ENCODE measurements at places on chromosomes 2 and 18.

DNA sequence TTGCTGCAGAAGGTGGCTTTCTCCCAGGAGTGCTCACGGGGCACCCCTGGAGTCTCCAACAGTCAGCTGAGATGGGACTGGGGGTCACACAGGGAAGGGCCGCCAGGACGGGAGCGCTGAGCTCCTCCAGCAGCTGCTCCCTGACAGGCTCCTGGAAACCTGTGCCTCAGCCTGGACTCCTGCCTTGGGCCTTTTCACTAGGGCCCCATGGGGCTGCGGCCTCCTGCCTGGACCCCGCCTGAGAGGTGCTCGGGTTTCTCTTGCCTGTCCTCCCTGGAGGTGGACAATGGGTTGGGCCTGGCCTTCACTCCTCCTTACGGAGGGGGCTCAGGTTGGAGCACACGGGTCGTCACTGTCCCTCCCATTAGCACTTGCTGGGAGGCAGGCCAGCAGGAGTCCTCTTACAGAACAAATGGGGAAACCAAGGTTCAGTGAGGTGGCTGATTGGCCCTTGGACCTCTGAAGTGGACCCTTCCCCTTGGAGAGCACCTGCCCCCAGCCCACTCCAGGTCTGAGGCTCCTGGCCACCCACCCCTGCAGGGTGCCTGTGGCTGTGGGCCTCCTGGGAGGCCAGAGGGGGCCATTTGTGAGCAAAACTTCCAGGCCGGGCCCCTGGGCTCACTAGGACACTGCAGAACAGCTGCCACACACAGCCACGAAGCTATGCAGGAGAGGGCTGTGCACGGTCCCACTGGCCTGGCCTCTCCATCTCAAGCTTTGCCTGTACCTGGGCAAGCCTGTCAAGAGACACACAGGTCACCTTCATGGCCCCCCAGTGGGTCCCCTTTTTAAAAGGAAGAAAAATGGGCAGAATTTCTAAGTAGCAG lies 57.1 kb upstream of the ODC1 start:
- DNase-seq, result no peak

GRCh38 chr18:66867653-66868052 lies 263.8 kb upstream of the CDH19 start:
- no peak for DNase-seq

DNA sequence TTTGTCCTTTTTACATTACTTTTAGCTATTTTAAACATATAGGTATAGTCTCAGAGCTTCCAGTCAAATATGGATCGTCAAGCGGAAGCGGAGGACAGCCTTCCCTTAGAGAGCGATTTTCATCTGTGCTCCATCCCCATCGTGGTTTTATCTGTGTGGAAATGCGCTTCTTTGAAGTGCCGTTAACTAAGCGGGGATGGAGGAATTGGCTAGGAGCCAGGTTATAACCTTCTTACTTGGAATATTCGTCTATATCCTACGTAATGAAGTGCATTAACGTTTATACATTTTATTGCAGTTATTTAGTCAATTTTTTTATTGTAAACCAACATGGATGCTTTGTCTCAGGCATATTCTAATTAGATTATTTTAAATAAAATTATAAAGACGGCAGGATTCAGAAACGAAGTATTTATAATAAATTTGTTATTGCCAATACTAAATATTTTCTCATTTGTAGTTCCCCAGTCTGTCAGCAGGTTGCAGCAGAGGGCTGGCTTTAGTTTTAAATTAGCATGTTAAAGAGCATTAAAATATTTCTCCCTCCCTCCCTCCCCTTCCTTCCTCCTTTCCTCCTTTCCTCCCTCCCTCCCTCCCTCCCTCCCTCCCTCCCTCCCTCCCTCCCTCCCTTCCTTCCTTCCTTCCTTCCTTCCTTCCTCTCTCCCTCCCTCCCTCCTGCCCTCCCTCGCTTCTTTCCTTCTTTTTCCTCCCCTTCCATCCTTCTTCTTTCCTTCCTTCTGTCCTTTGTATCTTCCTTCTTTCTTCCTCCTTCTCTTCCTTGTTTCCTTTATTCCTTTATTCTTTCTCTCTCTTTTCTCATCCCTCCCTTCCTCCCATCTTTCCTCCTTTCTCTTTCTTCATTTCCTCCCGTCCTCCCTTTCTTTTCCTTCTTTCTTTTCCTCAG lies 80.6 kb upstream of the DOCK10 start:
- DNase-seq, result no peak

DNA sequence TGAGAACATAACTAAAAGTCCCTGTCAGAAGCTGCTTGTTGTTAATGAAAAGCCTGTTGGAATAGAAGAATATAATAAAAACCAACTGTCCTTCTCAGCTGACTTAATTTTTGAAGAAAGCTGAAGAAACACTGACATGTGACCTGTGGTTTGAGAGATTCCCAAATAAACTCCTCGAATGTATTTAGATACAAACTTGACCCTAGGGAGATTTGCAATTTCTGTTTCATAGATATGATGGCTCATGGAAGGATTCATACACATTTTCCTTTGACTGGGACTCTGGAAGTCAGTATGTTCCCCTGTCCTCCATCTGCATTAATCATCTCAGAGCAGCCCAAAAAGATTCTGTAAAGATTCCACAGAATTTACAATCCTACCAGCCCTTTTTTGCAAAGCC lies 195.1 kb downstream of the TMEM247 start:
- DNase-seq, result no peak

DNA sequence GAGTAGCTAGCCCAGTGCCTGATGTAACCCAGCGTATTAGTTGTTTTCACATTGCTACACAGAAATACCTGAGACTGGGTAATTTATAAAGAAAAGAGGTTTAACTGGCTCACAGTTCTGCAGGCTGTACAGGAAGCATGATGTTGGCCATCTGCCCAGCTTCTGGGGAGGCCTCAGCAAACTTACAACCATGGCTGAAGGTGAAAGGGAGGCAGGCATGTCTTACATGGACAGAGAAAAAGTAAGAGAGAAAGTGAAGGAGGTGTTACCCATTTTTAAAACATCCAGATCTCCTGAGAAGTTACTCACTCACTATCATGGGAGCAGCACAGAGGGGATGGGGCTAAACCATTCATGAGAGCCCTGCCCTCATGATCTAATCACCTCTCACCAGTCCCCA lies 6.1 kb upstream of the CYRIA start:
- DNase-seq, result no peak

DNA sequence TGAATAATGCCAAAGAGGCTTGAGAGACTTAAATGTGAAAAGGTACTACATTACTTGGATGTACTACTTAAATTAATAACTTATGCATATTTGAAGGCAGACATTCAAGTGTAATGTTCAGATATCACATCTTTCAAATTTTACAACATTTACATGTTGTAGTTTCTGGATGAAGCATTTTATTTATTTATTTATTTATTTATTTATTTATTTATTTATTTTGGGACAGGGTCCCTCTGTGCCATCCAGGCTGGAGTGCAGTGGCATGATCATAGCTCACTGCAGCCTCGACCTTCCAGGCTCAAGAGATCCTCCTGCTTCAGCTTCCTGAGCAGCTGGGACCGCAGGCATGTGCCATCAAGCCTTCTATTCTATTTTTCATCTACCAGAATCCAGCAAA lies 596.4 kb downstream of the ERBB4 start:
- DNase-seq, result no peak

DNA sequence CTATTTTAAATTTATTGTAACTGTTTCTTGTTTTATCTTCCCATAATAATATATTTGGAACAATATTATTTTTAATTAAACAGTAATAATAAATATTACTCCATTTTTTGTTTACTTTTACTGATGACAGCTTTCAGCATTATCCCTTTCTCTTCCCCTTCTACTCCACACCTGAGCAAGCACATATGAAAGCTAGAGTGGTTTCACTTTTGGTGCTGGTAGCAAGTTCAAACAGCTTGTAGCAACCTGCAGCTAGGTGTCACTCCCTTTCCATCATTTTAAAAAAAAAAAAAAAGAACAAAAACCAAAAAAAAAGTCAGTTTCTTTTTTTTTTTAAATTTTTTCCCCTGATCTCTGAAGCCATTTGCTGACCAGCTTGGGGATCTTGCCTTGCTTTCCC lies 801.8 kb downstream of the CCDC85A start:
- DNase-seq, result no peak

DNA sequence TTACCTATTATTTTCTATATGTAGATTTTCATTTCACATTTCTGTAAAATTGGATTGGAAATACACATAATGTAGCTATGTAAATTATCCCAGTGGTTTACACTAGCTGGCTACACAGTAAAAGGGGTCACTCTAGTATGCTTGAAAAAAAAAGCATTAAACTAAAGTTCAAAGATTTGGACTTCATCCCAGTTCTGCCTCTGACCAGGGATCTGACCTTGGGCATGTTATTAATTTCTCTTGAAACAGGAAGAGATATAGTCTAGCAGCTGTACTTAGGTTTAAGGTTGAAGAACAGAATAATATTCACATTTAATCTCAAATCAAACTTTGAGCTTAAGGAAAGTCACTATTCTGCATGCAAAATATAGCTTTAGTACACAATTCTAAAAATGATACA lies 64.5 kb upstream of the RPE start:
- DNase-seq, result no peak

DNA sequence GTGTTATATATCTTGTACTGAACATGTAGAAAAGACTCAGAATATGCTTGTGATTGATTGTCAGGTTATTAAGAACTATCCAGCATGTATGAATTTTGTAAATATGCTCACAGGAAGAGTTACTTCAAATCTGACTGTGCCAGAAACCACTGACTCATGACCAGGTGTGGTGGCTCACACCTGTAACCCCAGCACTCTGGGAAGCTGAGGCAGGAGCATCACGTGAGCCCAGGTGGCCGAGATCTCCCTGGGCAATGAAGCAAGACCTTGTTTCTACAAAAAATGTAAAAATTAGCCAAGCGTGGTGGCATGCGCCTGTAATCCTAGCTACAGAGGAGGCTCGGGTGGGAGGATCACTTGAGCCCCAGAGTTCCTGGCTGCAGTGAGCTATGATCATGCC lies 126.6 kb downstream of the COMMD1 start:
- DNase-seq, result no peak

DNA sequence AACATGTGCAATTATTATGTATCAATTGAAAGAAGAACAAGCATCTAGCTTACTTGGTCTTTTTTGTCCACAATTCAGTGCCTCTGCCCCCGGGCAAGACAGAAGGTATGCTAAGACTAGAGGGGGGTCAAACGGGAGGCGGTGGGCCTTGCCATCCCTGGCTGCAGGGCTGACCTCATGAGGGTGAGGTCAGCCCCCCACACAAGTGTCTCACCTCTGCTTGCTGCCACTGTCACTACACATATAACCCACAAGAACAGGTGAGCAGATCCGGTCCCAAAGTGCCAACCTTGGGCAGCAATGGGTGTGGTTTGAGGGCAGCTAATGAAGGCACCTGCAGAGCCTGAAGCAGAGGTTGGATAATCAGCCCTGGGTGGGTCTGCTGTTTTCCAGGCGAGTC lies 71.5 kb downstream of the EDAR start:
- DNase-seq, result no peak

Measured in stimulated activated CD4-positive, alpha-beta T cell treated with anti-CD3 and anti-CD28 coated beads, Interleukin-1b, Interleukin-23, amount 100 ng/mL, for 24 hours (primary cell).